ENCODE measurements at places on chromosomes 3 and 15.

- no peak for DNase-seq
Observed at GRCh38 chr3:42667523-42668412, 14.3 kb downstream of the ZBTB47 start.

GRCh38 chr3:187257992-187258692 is 33.4 kb downstream of the MASP1 start:
- DNase-seq, result no peak

DNA sequence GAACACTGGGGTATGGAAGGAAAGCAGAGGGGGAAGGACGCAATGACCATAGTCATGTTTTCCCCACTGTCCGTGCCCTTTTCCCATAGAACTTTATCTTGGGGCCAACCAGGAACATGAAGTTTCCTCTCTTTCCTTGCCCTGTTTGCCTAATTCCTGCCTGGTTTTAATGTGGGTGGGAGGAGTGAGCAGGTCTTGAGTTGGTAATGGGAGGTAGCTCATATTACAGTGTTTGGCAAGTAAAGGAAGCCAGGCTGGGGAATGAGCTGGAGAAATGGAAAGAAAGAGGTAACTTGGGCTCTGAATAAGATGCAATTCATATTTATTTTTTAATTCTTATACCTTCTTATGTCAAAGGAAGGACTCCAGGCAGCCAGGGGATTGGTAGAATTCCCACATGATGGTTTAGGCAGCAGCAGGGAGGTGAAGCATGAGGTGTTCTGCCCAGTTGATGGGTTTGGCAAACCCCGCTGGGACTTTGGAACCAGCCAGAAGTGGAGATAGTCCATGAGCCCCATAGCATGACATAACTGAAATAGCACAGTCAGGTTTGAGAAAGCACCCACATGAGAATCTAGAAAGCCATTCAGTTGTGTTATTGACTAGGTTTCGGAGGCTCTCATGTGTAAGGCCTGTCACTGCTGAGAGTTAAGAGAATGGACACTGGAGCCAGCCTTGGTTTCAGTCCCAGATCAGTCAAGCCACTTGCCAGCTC is 60.0 kb downstream of the CCK start:
- DNase-seq, result no peak

DNA sequence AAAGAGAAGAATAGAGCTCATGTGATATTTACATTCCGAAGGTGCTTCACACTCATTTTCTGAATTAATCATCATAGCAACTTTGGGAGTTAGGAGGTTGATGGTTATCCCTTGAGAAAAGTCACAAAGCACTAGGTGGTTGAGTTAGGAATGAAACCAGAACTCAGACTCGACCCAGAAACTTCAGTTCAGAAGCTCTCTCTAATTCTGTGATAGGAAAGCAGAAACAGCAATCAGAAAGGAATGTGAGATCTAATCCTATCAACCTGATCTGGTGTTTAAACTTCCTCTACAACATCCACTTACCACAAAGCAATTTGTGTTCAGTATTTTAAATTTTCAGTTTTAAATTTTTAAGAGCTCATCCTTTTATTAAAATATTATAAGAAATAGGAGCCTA is 211.2 kb downstream of the CNTN3 start:
- DNase-seq, result no peak

DNA sequence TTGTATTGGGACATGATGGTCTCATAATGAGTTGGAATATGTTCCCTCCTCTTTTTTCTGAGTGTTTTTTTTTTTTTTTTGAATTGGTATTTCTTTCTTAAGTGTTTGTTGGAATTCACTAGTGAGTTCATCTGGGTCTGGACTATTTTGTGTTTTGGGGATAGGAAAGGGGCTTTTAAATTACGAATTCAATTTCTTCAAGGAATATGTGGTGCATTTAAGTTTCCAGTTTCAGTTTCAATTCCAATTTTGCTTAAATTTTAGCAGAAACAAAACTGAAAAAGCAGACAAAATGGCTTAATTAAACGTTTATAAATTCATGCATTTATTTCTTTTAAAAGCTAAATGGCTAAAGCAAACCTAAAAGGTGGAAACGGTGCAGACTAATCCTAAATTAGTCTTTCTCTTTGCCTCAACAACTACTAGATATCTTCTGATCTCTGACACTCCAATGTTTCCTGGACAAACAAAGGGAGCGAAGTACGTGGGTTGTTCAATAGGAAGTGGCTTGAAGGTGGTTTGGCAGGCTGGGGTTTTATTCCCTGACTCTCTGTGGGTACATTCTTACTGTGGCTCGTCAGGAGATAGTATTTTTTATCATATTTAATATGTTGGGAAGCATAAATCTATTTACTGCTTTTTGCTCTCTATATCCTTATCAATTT is 50.0 kb upstream of the CORO2B start:
- DNase-seq, result no peak
